Smooth muscle cell of the brain vasculature (primary cell): ENCODE measurements at places on chromosomes 12 and 14.

DNA sequence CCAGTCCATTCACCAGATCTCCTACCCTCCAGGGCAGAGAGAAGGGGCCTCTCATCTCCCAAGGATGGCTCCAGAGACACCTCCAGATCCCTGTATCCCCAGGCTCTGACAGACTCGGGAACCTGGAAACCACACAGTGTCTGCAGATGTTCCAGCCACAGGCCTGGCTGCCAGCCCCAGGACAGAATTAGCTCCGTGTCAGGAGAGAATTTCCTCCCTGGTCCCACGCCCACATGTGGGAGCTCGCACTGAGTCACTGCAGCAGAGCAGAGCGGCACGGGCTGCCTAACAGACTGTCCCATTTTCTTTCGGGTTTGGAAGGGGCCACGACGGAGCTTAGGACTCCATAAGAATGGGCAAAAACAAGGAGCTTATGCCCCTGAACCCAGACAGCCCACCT, 33.6 kb downstream of the CMKLR1 start:
- peak; percentile 66 for DNase-seq

GRCh38 chr14:86450085-86450484, 920.1 kb downstream of the FLRT2 start:
- no peak for DNase-seq

- DNase-seq: no peak
These were observed 9.7 kb upstream of the RIN3 start for GRCh38 chr14:92503756-92504491.

DNA sequence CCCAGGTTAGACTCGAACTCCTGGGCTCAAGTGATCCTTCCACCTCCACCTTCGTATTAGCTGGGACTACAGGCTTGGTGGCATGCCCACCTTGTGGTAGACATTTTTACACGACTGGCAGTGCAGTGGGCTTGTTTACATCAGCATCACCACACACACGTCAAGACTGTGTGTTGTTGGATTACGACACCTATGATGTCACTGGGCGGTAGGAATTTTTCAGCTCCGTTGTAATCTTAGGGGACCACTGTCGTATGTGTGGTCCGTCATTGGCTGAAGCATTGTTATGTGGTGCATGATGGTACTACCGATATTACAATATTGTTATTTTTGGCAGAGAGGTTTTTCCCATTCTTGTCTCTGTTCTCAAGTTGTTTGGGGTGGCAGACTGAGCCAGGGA, 50.7 kb downstream of the TSPAN9 start:
- DNase-seq: no peak

DNA sequence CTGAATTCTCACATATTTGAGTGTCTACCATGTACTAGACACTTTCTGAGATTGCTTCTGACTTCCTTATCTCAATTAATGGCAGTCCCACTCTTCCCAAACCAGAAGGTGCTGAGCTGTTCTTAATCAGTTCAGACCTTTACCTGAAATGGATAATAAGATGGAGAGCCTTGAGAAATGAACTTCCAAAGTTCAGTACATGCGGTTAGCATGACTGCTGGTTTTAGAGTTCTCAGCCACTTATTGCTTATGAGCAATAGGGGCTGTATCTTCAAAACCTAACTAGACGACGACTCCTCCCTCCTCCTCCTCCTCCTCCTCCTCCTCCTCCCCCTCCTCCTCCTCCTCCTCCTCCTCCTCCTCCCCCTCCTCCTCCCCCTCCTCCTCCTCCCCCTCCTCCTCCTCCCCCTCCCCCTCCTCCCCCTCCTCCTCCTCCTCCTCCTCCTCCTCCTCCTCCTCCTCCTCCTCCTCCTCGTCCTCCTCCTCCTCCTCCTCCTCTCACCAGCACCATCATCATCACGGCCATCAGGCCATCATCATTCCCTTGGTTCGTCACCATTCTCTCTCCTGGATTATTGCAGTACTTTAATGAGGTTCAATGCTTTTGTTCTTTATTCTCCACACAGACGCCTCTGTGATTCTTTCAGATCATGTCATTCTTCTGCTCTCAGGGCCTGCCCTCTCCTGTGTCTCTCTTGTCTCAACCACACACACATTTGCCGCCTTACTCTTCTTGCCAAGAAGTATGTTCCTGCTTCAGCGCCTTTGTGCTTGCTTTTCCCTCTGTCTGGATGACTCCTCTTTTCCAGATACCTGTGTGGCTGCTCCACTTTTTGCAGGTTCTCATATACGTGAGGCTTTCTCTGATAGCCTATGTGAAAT, 2.7 kb downstream of the PCNX1 start:
- no peak for DNase-seq
